NCI-H1436 treated with DMSO at 0.1 percent for 48 hours (cell line): ENCODE measurements at places on chromosomes 6 and 20.

- no peak for DNase-seq
Measured at GRCh38 chr6:89475634-89476033, 42.7 kb downstream of the ANKRD6 start.

DNA sequence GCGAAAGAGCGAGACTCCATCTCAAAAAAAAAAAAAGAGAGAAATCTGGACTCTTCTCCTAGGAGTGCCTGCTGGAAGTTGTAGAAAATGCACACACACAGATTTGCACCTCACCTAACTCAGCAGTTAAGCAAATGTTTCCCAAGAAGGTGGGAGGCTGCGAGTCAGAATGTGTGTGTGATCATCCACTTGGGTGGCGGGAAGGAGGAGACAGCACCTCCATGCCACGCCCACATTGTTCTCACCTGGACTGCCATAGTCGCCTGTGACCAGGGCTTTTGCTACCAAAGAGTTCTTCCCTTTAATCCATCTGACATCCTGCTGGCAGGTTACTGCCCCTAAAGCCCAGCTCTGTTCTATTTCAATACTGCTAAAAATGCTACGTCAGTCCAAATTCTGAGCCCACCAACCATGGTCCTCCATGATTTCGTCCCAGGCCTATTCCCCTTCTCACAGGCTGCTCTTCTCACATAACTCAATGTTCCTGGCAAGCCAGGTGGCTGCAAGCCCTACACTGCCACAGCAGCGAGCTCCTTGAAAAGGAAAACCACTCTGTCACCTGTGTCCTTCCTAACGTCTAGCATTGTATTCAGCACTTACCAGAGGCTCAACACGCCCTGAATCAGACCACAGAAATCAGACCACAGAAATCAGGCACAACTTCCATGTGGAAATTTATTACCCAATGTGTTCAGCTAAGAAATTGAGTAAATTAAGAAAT is 77.5 kb downstream of the PSMG4 start:
- no peak for DNase-seq

DNA sequence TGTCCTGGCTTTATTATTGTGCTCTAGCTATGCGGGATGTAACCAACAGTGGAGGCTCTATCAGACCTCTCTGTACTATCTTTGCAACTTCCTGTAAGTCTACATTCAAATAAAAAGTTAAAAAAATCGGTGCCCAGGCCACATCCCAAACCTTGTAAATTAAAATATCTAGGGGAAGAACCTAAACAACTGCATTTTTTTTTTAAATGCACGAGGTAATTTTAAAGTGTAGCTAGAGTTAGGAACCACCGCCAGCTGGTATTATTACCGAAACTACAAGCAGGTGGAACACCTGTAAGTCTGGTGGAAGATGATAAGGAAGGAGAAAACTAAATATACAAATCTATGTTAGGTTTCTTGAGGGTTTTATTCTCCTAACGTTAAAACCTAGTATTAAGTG is 34.5 kb upstream of the ID4 start:
- no peak for DNase-seq

DNA sequence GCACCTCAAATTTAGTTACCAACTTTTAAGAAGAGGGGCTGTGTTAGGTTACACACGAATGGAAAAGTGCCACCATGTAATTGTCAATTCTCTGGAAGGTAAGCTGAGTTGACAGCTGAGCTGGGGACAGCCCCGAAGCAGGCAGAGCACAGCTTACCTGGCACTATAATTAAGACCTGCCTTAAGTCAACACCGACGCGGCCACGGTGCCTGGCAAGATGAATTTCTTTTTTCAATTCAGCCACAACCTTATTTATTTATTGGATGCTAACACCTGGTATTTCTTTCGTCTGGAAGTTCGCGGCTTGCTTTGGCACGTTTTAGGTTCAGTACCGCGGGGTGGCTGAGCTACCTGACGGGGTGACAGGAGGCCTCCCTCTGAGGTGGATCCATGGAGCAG is 40.6 kb upstream of the NFATC2 start:
- no peak for DNase-seq

DNA sequence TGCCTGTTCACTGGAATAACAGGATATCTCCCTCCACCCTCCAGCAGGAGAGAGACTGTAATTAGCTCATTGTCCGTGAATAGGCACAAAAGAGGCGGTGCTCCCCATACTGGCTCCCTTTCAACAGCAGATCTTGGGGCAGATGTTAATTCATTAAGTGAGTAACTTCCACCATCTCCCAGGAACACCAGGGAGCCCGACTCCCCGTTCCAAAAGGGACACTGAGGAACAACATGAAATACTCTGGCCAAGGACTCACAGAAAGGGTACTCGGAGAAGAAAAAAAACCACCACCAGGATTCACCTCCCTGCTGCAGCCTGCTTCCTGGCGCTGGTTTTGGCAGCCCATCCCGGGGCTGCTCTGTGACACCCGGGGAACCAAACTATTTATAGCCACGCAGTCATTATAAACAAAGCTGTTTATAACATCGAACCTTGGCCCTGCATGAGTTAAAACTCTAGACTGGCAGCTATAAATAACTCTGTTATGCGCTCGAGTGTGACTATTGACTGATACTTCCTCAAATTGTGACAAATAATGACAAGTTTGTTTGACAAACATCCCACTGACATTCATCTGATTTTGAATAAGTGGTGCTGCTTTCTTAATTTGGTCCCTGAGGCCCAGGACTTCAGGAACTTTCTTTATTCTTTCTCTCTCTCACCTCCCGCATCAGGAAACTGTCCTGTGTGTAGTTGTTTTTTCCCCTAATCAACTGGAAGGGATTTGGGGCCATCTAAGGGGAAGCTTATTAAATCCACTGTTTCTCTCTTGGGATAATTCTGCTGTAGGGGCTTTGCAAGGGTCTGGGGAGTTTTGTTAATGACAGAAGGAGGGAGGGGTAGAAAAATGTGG is 521.6 kb downstream of the CD83 start:
- no peak for DNase-seq
